Ascending aorta (tissue), 2 donors: ENCODE measurements at places on chromosomes 12 and 14. TPM values are rescaled to one million over a fixed set of nuclear protein-coding genes. Genes with fewer than 3 reads are reported as not detected.

CCDC197 gene
- total RNA-seq, result not detected

SLC8A3 gene
- total RNA-seq, result not detected

SMCO2 gene
- not detected for total RNA-seq

SMAGP gene
- total RNA-seq, result 27.4 TPM

SPIC gene
- not detected for total RNA-seq
